ENCODE measurements at places on chromosomes 11 and 22. TPM values are rescaled to one million over a fixed set of nuclear protein-coding genes. Genes with fewer than 3 reads are reported as not detected.

UEVLD gene
- total RNA-seq = 40.2 TPM

RASL10A gene
- total RNA-seq = not detected

LGALS1 gene
- total RNA-seq = 5,161 TPM

- no peak for DNase-seq
These were observed 23.2 kb upstream of the MGAT3 start for GRCh38 chr22:39433476-39434242.

DNA sequence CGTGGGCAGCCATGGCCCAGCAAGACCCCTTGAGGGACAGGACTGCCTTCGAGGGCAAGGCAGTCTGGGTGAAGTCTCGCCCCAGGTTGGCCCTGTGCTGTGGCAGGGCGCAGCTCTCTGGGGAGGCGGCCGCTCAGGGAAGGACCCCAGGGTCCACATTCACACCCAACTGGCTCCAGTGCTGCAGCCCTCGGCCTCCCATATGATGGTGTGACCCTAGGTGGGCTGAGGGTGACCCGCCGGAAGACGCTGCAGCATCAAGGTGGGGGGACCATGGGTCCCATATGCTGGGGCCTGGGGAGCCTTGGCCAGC, 28.0 kb upstream of the CCDC188 start:
- DNase-seq = no peak

Measured in LHCN-M2 (cell line).